Activated CD4-positive, CD25-positive, alpha-beta regulatory T cell (primary cell): ENCODE measurements at places on chromosomes 12 and 14.

- no peak for DNase-seq
Measured at GRCh38 chr14:61749264-61749663, 13.0 kb upstream of the SNAPC1 start.

DNA sequence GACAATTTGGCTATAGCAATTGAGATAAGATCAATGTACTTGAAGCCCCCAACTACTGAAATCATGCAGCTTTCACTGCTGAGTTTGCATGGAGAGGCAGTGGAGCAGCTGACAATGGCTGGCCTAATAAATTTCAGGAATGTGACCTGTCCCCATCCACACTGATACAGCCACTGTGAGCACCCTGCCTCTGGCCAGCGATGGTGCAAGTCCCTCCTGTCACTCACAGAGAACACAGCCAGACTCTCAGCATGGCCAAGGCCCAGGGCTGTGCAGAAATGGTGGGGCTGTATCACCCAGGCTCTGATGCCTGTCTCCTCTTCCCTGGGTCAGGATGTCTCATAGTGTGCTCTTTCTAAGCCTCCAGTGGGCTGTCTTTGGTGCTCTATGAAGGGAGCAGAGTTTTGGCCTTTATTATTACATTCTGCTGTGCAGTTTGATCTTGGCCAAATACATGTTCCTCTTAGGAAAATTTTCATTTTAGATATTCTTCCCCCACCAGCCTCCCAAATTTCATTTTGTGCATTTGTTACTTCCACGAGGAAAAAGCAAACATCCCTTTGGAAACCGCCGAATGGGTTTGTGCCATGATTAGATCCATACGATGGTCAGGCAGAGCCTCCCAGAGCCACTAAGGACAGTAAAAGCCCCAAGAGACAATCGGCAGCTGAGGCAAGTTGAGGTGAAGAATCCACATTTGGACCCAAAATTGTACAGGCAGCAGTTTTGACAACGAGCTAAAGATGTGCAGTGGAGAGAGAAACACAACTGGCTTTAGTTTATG, 85.1 kb upstream of the WSCD2 start:
- DNase-seq = no peak

DNA sequence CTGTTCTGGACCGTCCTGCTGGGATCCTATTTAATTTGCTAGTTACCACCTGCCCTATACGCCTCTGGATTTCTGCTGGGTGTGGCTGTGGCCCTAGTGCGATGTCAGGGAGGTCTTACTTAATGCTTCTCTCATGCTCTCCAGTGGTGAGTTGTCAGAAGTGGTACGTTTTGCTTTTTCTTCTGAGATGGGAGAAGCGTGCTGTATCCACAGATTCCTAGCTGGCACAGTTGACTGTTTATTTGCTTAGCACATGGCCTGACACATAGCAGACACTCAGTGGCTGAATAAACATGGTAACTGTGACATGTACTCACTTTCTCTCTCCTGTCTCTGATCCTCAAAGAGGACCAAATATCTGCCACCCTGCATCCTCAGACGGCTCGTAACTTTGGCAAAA, 107.3 kb downstream of the CACNA1C start:
- no peak for DNase-seq

GRCh38 chr12:27332407-27332713, 276 bp upstream of the BMAL2 start:
- DNase-seq = no peak

DNA sequence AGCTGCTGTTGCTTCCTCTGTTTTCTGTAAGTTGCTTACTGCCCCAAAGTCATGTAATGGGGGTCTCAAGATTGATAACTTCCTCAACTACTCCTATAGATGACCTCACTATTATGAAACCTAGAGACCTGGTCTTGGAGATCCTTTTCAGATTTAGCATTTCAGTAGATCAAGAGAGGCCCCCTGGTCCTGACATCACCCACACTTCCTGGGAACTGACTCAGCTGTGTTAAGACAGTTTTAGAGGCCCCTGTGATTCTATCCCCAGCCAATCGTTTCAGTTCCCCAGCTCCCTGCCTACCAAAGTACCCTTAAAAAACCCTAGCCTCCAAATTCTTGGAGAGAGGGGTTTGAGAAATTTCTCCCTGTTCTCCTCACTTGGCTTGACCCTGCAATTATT, 9.2 kb upstream of the ARG2 start:
- no peak for DNase-seq

- DNase-seq = no peak
Measured at GRCh38 chr12:122937622-122938091, 28.6 kb downstream of the ABCB9 start.

DNA sequence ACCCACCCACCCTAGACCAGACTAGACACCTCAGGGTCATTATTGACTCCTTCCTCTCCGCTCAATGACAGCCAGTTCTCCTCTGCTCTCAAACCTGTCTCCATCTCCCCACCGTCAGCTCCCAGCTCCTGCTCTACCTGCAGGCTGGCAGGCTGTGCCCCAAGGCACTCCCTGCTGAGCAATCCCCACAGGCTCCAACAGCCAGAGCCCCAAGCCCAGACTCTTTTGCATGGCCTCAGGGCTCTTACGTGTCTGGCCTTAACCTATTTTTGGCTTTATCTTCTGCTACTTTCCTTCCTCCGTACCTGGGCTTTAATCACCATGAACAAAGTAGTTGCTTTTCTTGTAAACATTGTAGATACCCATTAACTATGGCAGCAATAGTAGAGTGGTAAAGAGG, 162.9 kb upstream of the PRMT8 start:
- no peak for DNase-seq

- DNase-seq = no peak
Measured at GRCh38 chr12:48827026-48827425, 8.7 kb downstream of the CACNB3 start.

GRCh38 chr12:42486407-42486806, 103.1 kb downstream of the PRICKLE1 start:
- no peak for DNase-seq

- no peak for DNase-seq
Measured at GRCh38 chr12:85244561-85244960, 35.5 kb upstream of the ALX1 start.

- no peak for DNase-seq
Measured at GRCh38 chr12:71455028-71455737, 15.6 kb downstream of the LGR5 start.

GRCh38 chr14:51546099-51546498, 105.6 kb upstream of the FRMD6 start:
- DNase-seq = no peak

- DNase-seq = no peak
Measured at GRCh38 chr14:105883066-105884005, 357.0 kb downstream of the TMEM121 start.

DNA sequence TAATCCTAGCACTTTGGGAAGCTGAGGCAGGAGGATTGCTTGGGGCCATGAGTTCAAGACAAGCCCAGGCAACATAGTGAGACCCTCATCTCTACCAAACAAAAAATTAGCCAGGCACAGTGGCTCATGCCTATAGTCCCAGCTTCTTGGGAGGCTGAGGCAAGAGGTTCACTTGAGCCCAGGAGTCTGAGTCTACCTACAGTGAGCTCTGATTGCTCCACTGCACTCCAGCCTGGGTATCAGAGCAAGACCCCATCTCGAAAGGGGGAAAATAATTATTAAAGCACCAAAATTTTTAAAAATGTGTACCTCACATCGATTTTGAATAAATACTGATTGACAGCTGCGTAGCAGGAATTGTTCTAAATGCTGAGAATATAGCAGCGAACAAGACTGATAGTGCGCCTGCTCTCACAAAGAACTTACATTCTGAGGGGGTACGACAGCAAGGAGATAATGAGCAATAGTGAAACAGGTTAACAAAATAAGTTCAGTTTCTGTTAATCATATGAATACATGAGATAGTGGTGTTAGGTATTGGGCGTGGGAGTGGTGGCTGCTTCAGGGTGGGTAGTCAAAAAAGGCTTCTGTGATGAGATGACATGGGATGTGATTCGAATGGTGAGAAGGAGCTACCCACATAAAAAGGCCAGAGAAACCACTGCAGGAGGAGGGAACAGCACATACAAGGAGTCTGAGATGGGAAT, 19.6 kb downstream of the HCFC2 start:
- no peak for DNase-seq

DNA sequence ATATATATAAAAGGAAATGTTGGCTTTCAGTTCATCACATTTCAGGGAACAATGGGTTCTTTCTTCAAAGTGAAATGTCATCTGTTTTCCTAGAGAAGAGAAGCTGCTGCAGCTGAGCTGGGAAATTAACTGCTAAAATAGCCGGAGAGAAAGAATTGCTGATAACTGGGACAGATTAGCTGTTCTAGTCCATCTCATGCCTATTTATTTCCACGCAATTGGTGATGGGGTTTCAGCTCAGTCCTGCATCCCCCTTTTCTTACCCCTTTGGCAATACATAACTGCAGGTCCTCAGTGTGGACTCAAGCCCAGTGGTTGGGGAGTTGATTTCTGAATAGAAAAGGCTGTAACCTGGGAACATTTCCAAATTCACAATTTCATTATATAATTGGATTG, 436.9 kb upstream of the TMEM132C start:
- no peak for DNase-seq

DNA sequence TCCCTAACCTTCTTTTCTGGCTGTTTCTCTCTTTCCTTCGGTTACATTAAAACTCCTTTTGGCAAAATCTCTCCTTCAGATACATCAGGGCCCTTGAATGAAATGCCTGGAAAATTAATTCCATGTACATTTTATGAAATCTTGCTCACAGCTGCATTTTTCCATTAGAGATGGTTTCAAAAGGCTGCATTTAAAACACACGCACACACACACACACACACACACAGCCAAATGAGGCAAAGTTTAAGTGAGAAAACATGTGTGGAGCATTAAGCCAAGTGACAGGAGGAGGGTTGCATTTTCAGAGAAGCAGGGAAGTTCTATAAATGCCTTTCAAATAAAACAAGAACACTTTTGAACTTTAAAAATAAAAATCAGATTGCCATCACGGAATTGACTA, 216.4 kb downstream of the LRIG3 start:
- DNase-seq = no peak

- no peak for DNase-seq
Measured at GRCh38 chr12:5768581-5769196, 176.4 kb downstream of the ANO2 start.

- no peak for DNase-seq
Measured at GRCh38 chr14:39040529-39040928, 62.5 kb downstream of the SEC23A start.

DNA sequence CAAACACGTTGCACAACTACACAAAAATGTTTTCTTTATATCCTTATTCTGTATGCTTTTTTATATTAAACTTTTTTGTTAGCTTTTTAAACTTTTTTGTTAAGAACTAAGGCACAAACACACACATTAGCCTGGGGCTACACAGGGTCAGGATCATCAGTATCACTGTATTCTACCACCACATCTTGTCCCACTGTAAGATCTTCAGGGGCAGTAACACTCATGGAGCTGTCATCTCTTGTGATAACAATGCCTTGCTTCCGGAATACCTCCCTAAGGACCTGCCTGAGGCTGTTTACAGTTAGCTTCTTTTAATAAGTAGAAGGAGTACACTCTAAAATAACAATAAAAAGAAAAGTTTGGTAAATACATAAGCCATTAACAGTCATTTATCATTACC, 42.2 kb downstream of the PLEKHA5 start:
- DNase-seq = no peak

DNA sequence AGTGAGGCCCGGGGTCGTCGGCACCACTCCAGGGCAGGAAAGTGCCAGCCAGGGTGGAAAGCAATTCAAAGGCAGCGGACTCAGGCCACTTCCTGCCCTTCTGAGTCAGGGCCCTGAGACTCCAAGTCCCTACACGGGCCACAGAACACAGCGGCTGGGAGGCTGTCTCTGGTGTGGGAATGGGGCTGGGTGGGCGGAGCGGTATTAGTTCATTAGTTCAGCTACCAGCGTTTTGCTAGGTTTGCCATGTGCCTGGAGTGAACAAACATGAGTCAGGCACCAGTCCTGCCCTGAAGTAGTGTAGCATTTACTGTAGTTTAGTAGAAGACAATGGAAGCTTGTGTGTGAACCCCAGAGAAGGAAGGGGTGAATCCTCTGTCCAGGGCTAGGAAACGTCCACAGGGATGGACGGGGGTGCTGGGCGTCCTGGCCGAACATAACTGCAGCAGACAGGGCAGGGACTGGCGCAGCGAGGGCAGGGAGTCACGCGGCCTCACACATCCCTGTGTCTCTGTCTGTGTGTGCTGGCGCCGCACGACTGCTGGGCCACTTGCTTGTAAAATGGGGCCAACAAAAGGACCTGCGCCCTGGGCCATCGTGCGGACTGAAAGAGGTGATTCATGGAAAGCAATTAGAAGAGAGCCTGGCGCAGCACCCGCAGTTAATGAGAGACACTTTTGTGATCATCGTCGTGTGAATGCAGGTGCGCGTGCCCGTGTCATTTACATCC, 186.4 kb upstream of the PRMT8 start:
- DNase-seq = no peak

DNA sequence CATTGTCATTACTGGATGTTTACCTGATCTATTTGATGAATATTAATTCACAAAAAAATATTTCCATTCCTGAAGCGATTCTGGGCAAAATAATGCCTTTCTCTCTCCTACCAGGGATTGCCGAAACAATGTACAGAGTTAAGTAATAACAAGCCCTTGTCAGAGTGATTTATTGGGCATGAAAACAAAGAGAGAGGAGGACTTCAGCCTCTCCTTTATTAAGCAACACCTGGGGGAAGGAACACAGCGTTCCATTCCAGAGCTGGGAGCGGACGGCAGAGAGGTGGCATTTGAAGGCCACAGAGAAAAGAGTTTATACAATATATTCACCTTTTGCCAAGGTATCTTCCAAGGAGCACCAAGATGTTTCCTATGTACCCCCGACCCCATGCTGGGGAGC, 165.8 kb downstream of the KSR2 start:
- DNase-seq = no peak

DNA sequence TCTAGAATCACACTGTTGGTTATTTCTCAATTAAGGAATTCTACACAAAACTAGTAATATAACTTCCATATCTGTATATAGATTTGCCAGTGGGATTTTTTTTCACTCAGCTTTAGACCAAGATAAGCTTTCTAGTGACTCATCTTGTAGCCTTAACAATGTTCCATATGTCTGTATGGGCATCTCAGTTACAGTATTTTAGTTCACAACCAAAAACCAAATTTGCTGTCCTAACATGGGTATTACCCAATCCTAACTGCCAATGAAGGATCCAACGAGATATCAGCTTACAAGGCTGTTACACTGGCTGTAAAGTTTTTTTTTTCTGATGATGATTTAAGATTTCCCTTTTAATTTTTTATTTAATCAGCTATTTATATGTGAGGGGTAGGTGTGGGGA, 31.5 kb upstream of the KRR1 start:
- DNase-seq = no peak

DNA sequence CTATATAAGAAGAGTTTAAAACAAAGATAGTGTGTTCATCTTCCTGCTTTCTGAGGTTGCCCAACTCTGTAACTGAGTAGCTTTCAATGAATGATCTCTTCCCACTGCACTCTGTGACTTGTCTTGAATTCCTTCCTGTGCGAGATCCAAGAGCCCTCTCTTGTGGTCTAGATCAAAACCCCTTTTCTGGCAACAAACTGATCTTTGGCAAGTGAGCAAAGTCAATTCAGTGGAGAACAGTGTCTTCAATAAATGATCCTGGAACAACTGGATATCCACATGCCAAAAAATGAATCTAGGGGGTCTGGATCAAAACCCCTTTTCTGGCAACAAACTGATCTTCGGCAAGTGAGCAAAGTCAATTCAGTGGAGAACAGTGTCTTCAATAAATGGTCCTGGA, 8.5 kb downstream of the CFAP54 start:
- no peak for DNase-seq
